ENCODE measurements at places on chromosomes 5 and 9. TPM values are rescaled to one million over a fixed set of nuclear protein-coding genes. Genes with fewer than 3 reads are reported as not detected.

The OR1J4 gene
- not detected for total RNA-seq

The SLC25A46 gene
- total RNA-seq: 19.0 TPM

The MLANA gene
- total RNA-seq: not detected

The MRPS2 gene
- 84.4 TPM for total RNA-seq

The PTGES gene
- 116 TPM for total RNA-seq

The PCDHA5 gene
- not detected for total RNA-seq

The SSNA1 gene
- 98.7 TPM for total RNA-seq
